Activated CD4-positive, alpha-beta T cell treated with anti-CD3 and anti-CD28 coated beads for 36 hours (primary cell): ENCODE measurements at places on chromosomes 4 and X.

DNA sequence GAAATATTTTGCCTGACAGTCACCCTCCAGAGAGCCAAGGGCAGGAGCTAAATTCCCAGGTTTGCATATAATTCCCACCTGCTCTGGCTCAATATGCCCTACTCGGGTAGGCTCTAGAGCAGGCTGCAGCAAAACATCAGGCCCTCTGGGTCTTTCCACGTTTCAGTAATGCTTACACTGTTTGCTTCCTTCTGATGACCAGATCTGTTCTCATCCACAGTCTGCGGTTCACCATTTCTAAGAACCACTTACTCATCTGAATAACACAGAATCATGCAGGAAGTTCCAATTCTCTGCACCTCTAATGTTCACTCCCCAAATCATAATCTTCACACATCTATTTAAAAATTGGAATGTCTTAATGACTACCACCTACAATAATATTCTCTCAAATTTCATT lies 141.4 kb downstream of the PPP3CA start:
- peak; percentile 57 for DNase-seq

DNA sequence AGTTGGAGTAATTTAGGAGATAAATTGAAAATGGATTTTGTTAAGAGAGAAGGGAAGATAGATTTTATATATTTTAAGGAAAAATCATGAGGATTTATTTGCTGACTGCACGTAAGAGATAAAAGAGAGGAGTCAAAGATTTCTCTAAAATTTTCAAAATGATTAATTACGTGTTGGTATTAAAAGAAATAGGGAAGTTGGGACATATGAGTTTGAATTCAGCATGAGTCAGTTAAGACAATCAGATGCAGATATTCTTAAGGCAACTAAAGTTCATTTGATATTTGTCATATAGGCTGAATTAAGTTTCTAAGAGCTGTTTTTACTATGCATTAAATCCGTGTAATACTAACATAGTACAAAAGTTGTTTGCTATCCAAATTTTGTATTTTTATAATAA lies 46.9 kb downstream of the TET2 start:
- DNase-seq = no peak

GRCh38 chr4:6272863-6273660 lies 3.4 kb downstream of the WFS1 start:
- no peak for DNase-seq

- no peak for DNase-seq
Observed at GRCh38 chr4:47974566-47974965, 41.9 kb downstream of the CNGA1 start.

DNA sequence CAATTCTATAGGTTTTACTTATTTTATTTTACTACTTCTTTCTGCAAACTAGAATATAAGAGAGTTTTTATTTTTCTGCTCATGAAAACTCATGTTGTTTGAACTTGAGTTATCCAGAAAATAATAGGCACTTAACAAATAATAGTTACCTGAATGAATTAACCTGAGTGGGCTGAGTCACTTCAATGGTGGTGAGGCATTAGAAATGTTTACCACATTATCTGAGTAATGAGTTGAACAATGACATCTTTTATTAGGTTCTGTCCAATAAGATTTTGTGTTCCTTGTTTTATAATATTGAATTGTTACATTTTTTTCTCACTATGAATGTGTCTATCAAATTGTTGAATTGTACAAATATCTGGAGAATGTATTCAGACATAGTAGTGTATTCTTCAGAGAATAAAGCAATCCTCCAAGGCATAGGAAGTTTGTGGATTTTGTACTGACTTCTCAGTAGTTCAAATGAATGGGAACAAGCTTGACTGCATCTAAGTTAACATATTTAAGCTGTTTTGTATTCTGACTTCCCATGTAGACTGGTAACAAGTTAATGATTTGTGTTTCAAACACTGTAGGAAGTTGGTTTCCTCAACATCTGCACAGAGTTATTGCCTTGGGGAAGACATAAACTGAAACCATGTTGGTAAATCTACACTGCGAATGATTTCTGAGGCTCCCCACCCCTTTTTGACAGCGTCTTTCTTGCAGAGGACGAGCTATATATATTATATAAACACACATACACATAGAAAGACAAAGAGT lies 1808.9 kb upstream of the TENM3 start:
- DNase-seq = no peak

- DNase-seq = no peak
Observed at GRCh38 chr4:168744021-168744420, 247.2 kb downstream of the PALLD start.

- no peak for DNase-seq
Observed at GRCh38 chr4:72665171-72665968, 96.3 kb upstream of the ADAMTS3 start.
